NCI-H2081 treated with DMSO at 0.1 percent for 48 hours (cell line): ENCODE measurements at places on chromosomes 2 and 18.

GRCh38 chr18:47528343-47528742 is 276.9 kb upstream of the SKOR2 start:
- no peak for DNase-seq

DNA sequence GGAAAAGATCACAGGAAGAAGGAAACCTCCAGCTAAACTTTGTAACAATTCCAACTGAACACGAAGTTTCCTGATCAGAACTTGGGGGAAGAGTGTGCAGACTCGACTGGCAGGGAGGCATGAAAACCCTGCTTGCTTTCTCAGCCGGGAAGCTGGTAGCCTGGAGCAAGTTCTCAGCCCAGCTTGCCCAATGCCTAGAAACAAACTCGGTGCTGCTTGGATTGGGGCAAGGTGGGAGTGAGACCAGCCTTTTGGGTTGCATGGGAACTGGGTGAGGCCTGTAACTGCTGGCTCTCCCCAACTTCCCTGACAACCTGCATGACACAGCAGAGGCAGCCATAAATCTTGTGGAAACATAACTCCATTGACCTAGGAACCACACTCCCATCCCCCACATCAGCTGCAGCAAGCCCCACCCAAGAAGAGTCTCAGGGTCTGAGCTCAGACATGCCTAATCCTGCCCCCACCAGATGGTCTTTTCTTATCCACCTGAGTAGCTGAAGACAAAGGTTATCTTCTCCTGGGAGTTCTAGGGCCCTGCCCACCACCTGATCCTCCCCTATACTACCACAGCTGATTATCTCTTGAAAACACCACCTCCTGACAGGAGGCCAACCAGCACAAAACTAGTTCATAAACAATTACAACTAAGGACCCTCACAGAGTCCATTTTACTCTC is 1859.7 kb upstream of the CELF4 start:
- no peak for DNase-seq

GRCh38 chr18:73891572-73892421 is 255.8 kb downstream of the FBXO15 start:
- no peak for DNase-seq

GRCh38 chr18:24603151-24603550 is 142.7 kb downstream of the HRH4 start:
- DNase-seq, result no peak

DNA sequence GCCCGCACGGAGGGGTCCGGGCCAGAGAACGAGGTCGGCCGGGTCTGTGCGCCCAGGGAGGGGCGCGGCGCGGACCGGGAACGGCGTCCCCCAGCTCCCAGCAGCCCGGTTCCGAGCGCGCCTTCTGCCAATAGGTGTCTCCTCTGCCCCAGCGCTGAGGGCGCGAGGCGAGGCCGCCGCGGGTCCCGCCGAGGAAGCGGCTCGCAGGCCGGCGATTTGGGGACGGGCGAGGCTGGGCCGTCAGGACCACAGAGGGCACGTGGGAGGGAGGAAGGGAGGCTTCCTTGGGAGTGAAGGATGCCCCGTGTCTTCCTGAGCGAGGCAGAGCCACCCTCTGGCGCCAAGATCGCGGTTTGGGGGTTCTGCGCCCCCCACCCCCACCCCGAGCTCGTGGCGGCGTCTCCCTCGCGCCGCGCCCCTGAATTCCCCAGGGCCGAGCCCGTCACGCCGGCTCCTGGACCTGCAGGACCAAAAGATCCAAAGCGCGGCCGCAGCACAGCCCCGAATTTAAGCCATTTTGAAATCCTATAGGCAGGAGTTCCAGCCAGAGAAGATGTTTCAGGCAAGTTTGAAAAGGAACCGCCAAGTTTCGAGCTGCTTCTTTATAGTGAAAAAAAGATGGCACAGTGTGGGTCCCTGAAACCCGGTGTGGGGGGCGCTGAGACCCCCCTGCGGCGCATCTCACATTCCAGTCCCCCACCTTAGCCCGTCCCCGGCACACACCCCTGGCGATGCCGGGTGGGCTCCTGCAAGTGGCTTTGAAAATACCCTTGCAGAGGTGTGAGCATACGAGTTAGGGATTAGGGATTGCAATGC is 909 bp downstream of the NFATC1 start:
- DNase-seq, result no peak

DNA sequence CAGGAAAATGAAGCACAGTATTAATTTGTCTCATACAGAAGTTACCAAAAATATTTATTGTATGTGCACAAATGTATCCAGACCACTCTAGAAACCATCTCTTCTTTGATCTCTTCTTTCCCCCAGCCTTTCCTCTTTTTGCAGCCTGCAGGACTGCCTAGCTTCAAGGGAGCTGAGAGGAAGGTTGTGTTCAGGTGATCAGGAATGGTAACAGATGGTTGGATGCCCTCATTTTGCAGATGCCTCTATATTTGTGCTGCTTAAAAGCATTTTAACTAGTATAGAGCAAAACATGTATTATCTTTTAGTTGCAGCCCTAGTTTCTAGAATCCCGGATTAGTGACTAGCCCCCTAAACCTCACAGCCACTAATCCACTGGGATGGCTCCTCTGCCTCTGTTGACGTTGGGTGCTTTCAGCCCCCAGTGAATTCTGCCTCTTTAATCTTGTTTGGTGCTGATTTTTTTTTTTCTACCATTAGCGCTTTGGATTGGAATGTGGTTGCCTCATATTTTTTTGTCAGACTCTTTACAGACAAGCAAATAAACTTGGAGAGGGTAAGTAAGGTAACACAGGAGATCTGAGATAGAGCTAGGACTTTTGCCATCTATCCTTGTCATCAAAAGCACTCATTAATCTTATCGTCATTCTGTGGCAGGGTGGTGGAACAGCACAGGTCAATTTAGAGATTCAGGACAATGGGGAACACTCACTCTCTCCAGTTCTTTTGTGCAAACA is 103.8 kb upstream of the NDUFV2 start:
- DNase-seq, result no peak

GRCh38 chr2:207233731-207234130 is 68.0 kb upstream of the KLF7 start:
- no peak for DNase-seq

GRCh38 chr2:151260573-151261230 is 961 bp downstream of the RBM43 start:
- no peak for DNase-seq
